ENCODE measurements at places on chromosomes 3 and 15.

DNA sequence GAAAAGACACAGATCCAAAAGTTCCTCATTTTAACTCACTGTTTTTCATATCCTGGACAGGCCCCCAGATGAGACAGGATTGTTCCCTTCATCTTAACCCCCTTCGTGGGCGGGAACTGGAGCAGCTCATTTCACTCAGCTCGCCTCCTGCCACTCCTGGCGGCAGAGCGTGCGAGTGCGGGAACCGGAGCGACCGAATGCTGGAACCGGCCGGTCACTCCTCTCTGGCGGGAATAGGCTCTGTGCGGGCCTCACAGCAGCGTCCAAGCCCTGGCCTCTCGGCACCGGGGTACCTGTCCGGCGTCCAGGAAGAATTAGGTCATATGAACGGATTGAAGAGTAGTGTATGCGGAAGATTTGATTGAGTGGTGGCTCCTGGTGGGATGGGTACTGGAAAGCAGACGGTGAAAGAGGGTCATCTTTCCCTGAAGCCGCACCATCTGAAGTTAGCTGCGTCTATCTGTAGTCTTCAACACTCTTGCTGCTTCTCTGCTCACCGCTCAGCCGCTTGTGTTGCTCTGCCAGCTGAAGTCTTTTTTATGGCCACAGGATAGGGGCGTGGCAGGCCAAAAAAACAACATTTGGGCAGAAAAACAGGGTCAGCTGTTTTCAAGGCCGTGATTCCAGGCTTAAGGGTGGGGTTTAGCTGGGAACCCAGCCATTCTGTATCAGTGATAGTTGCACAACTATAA lies 42.3 kb upstream of the FXR1 start:
- DNase-seq, result no peak

GRCh38 chr15:48331796-48332641 lies 790 bp downstream of the DUT start:
- peak; percentile 45 for DNase-seq

- DNase-seq, result no peak
Observed at GRCh38 chr3:76949033-76949432, 90.9 kb upstream of the ROBO2 start.

DNA sequence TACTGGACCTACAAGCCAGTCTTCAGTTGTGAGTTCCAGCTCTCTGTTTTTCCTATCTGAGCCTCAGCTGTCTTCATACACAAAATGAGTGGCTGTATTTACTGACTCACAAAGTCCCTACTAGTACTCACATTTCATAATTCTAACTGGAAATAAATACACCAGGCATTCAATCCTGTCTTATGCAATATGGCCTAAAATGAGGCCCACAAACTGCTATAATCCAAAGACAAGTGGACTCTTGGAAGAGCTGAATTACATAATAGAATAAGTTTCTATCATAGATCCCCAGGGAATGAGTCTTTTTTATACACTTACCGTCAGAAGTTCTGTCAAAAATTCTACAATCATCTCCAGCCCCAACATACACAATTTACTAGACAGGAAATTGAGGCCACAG lies 211.9 kb downstream of the LRRN1 start:
- no peak for DNase-seq

- no peak for DNase-seq
Observed at GRCh38 chr3:499001-499761, 302.6 kb downstream of the CHL1 start.

DNA sequence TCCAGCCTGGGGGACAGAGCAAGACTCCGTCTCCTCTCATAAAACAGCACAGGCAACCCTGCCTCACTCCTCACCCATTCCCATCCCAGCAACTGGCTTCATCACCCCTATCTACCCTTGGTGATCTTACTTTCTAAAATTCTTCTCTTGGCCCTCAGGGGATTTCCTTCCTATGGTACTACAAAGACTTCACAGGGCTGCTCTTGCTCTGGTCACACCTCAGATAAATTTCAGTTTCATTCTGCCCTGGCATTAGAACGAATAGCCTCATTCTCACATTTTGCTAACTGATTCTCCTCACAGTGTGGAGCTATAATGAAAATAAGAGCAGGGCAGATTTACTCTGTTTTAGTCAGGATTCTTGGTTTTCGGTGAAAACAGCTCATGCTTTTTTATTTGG lies 22.1 kb upstream of the CRBN start:
- no peak for DNase-seq

GRCh38 chr3:115236496-115236895 lies 89.4 kb upstream of the ZBTB20 start:
- DNase-seq, result no peak

Measured in stimulated activated CD8-positive, alpha-beta memory T cell treated with anti-CD3 and anti-CD28 coated beads, Interleukin-15, amount 100 ng/mL, for 48 hours (primary cell).